ENCODE measurements at places on chromosomes 12 and 14.

DNA sequence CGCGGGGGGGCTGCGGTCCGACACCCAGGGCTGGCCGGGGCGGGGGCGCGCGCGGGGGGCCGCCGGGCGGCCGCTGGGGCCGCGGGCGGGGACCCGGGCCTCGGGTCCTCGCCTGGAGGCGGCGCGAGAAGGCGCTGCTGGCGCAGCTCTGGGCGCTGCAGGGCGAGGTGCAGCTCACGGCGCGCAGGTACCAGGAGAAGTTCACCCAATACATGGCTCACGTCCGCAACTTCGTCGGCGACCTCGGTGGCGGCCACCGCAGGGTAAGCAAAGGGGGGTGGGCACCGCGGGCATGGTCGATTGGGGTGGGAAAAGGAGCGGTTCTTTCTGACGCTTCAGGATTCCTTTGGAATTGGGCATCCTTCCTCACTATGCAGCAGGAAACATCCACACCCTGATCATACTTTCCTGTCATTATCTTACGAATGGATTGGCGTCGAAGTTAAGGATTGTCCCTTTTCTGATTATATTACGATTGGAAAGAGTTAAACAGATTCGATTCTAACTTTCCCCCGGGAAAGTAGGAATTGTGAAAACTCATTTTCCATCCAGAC is 798 bp downstream of the PDZRN4 start:
- no peak for DNase-seq

DNA sequence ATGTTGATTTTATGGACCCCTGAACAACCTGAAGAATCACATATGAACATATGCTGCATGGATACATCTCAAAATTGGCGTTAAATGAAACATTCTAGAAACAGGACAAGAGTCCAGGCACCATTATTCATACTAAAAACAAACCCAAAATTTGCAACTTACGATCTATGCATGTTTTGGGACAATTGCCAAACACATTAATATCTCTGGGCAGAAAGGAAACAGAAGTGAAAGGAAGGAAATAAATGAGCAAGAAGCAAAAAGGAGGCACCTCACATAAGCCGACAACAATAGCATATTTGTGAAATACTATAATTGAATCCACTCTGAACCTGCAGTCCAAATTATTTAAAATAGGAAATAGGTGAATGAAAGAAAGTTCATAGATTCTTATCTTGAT is 1505.3 kb downstream of the AACS start:
- DNase-seq: no peak

- no peak for DNase-seq
These were observed 20.3 kb upstream of the PPP2R5E start for GRCh38 chr14:63563370-63564026.

- no peak for DNase-seq
These were observed 4.5 kb upstream of the LTBP2 start for GRCh38 chr14:74616507-74616906.

- DNase-seq: peak; percentile 9
These were observed 139.7 kb downstream of the SLCO1B3 start for GRCh38 chr12:20950248-20950647.

GRCh38 chr12:44428825-44429224 is 447.3 kb downstream of the NELL2 start:
- no peak for DNase-seq

GRCh38 chr12:20050221-20050620 is 318.1 kb upstream of the PDE3A start:
- no peak for DNase-seq

DNA sequence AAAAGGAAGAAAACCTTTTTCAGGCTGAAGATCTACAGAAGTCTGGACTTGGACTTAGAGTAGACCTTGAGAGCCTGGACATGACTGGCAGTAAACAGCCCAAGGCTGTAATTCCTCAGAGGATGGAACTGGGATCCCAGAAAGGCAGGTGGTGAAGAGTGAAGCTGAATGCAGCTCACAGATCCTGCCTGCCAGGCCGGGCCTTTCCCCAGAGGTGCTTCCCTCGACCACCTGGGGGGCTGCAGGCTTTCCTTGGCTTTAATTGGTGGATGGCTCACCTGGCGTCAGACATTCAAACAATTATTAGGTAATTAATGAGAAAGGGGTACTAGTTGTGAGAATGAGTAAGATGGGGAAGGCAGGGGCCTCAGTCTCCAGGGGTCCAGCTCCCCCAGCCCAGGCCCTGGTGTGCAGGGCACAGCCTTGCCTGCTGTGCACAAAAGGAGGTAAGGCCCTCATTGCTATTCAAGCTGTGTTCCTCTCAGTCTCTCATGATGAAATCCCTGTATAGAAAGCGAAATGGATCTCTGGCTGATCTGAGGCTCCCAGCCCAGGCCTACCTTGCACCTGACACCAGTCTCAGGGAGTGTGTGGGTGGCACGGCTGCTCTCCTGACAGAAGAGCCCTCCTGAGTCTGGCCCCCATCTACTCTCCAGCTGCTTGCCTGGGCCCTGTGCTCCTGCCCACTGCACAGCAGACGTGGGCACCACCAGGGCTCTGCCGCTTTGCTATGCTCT is 63.0 kb upstream of the TCL1A start:
- no peak for DNase-seq

DNA sequence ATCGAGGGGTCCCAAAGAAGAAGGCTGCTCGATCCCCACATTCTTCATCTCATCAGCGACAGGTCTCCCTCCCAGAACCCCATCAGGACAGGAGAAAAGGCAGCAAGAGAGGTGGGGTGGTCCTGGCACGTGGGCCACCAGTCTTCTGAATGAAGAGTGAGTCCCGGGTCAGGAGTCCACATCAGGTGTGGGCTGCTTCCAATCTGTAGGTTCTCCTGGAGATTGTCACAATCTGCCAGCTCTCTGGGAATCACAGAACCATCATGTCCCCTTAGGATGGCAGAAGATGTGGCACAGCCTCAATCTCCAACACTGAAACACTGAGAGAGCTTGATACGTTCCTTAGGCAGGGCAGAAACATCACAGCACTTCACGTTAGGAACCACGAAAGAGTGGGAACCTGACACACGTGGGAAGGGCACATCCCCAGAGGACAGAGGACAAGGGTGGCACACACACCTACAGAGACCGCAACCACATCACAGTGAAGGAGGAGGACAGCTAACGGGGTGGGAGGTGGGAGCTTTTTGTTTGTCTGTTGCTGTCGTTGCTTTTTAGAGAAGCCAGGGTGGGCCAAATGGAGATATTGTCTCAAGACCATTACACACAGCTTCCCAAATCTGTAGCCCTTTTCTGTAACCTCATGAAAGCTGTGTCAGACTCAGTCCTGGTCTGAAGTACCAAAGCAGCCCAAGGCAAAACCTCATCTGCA is 284.5 kb downstream of the DPF3 start:
- DNase-seq: no peak

DNA sequence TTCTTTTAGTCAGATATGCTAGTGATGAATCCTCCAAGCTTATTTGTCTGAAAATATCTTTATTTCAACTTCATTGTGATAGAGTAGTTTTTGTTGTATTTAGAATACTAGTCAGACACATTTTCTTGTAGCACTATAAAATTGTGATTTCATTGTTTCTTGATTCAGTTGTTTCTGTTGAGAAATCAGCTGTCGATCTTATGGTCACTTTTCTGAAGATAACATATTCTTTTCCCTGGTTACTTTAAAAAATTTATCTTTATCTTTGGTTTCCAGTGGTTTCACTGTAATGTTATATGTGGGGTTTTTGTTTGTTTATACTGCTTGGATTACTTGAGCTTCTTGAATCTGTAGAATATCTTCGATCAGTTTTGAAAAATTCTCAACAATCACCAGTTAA is 426.1 kb downstream of the SOX5 start:
- DNase-seq: no peak

- DNase-seq: no peak
These were observed 53.6 kb downstream of the PPFIA2 start for GRCh38 chr12:81705586-81705985.

DNA sequence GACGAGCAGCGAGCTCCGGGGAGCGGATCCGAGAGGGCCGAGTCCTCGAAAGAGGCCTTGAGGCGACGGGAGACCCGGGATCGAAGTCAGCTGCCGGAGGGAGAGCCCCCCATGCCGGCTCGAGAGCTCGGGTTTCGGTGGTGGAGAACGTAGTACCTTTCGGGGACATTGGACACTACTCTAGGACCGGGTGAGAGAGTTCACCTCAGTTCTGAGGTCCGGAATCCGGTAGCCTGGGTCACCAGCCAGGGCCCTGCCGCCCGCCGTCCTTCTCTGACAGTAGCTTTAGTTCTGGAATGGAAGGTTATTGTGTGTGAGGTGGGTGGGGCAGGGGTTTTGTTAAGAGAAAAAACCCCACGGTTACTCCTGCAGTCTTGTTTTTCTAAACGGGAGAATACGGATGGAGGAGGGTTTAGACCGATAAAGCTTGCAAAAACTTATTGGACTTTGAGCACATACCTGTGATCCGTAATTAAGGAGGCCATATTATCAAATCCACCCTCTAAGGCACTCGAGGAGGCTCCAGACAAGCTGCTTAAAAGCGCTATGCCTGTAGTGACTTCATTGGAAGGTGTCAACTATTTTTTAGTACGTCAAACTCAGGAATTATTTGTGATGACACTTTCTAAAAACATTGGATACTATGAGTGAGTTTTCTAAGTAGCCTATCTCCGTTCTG is 765 bp downstream of the SCYL2 start:
- no peak for DNase-seq

DNA sequence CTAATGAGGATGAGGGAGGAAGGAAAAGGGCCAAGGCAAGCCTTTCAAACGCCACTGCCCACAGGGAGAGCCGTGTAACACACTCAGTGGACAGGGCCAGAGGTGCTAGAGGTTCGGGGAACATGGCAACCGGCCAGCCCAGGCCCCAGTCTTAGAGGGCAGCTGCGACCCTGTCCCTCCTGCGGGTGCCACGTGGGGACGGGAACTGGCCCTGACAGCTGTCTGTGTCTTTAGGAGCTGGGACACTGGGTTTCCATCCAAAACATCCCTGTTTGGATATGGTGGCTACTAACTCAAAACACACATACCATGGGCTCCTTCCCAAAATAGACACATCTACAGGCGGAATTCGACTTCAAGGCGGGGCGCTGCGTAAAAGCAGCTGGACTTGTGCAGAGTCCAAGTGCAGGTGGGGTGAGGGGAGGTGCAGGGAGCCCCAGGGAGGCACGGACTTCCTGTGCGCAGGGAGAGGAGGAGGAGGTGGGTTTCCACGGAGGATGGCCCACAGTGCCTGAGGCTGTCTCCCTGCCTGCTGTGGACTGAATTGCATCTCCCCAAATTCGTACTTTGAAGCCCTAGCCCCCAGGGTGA is 184.7 kb downstream of the PIWIL1 start:
- no peak for DNase-seq

DNA sequence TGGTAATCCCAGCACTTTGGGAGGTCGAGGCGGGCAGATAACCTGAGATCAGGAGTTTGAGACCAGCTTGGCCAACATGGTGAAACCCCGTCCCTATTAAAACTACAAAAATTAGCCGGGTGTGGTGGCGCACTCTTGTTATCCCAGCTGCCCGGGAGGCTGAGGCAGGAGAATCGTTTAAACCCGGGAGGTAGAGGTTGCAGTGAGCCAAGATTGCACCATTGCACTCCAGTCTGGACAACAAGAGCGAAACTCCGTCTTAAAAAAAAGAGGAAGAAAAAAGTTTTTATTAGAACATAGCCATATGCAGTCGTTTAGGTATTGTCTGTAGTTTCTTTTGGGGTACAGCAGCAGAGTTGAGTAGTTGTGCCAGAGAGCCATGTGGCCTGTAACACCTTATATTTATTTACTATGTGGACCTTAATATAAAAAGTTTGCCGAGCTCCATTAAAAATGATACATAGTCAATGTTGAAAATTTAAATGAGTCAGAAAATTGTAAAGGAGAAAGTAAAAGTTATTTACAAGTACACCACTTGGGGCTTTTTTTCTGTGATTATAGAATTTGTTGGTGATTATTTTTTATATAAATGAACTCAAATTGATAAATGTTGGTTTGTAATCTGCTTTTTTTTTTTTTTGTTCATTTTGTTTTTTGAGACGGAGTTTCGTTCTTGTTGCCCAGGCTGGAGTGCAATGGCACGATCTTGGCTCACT is 2.2 kb downstream of the ADIPOR2 start:
- no peak for DNase-seq

GRCh38 chr12:12266389-12266872 is 413 bp downstream of the LRP6 start:
- DNase-seq: peak; percentile 14

DNA sequence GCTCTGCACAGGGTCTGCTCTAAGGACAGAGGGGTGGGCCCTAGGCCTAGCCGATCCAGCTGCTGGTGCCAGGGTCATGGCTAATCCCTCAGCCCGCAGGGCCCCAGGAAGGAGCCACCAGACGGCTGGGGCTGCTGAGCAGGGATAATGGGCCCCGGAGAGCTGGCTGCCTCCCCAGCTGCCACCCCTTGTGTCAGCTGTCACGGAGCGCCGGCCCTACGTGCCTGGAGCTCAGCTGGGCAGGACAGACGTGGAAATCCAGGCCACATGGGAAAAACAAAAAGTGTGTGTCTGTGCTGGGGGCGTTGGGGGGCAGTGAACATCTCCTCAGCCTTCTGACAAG is 36.2 kb downstream of the CHGA start:
- DNase-seq: no peak

DNA sequence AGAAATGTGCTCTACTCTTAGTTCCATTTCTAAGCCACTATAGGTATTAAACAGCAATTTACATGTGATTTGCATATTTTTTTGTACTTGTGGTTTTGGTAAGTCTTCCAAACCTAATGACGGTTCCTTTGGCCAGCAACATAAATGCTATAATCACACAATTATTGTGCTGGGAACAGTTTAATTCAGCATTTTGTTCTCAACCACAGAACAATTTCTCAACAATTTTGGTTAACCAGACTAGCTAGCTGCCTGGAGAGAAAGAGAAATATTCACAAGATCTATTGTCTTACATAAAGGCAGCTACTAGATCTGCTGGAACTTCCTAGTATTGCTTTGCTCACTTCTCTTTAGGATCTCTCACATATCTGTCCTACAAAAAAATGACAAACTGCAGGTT is 265.3 kb downstream of the SOX5 start:
- no peak for DNase-seq

GRCh38 chr12:106048676-106049075 is 90.1 kb downstream of the NUAK1 start:
- DNase-seq: no peak

- DNase-seq: no peak
These were observed 584.5 kb downstream of the SLC16A7 start for GRCh38 chr12:60180298-60180697.

DNA sequence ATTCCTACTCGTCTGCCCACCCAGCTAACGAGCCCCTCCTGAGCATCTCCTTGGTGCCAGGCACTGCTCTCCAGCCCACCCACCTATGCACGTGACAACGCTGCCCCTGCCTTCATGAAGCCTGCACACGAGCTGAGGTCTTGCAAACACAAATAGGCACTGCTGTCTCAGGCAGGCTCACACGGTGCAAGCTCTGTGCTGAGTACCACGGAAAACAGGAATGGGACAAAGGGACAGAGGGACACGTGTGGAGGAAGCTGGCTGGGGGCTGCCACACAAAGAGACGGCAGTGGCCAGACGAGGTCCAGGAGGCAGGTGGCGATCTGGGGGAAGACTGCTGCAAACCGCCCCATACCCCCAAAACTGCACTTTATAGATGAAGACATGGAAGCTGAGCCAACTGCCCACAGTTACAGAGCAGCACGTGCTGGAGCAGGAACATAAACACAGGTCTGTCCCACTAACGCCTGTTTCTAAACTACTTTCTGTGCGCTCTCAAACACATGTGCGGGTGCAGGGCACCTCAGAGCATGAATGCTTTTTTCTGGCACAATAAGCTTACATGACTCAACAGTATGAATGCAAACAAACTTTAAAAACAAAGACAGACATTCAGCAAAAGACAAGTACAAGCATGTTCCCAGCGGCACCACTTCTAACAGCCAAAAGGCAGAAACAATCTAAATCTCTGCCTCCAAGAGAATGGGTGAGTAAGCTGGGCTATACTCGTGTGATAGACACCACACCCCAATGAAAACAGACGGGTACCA is 64.5 kb downstream of the AMN start:
- DNase-seq: no peak

Data from HuH-7 (cell line).